ENCODE measurements at places on chromosomes 6 and 20.

DNA sequence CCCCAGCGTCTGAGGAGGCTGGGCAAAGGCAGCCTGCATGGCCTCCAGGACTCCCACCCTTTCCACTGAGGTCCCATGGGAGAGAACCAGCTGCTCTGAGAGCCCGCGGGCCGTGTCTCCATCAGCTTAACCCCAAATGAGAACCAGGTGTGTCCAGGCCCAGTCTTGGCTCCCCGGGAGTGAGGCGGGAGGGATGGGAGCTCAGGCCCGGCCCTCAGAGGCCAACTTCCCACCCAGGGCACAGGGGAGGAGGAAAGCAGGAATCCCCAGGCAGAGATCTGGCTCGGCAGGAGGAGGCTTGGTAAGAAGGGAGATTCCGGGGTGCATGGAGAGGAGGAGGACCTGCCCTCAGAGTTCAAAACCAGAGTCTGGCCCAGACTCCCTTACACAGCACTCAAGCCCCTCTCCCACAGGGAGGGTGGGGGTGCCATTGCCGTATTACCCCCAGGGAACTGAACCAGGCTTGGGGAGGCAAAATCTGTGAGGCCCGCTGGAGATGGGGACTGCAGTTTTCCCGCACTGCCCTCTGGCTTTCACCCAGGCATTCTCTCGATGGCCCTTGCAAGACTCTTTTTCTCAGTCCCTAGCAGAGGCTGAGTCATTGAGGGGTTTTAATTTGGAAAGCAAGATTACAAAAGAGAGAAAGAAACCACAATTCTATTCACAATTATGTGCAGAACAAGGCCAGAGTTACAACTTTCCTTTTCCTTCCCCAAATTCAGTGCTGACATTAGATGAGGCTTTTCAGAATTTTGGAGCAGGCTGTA, 17.1 kb downstream of the FOXF2 start:
- DNase-seq, result no peak

- no peak for DNase-seq
Observed at GRCh38 chr6:75746221-75746620, 2.8 kb upstream of the MYO6 start.

- no peak for DNase-seq
Observed at GRCh38 chr6:125963817-125964216, 7.2 kb downstream of the HINT3 start.

DNA sequence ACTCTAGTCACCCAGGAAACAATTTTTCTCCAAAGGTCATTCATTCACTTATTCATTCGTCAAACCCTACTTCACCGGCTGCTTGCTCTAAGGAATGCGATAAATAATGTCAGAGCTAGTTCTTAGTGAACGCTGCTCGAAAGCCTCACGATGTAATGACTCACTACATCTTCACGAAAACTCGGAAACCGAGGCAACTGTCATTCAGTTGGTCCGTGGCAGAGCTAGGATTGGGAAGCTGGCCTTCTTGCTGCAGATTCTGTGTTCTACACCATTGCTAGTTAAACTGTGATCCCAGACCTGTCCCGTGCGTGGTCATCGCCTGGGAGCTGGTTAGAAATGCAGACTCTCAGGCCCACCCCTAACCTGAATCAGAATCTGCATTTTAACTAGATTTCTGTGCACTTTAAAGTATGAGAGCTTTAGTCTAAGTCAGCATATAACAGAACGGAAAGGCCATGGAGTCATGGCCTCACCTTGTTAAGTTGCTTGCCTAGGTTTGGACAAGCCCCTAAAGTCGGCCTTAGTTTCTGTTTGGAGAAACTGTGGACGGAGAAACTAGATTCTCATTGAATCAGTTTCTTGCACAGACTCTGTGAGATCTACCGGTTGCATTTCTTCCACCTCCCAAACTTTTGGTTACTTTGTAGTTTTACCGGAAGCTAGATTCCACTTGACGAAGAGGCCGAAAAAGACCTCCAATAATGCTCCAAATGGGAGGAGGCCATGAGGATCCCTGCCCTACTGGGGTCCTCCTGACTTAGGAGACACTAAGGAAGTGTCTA, 651 bp upstream of the CCND3 start:
- DNase-seq, result no peak

GRCh38 chr20:50712771-50713656, 18.4 kb upstream of the PARD6B start:
- no peak for DNase-seq

DNA sequence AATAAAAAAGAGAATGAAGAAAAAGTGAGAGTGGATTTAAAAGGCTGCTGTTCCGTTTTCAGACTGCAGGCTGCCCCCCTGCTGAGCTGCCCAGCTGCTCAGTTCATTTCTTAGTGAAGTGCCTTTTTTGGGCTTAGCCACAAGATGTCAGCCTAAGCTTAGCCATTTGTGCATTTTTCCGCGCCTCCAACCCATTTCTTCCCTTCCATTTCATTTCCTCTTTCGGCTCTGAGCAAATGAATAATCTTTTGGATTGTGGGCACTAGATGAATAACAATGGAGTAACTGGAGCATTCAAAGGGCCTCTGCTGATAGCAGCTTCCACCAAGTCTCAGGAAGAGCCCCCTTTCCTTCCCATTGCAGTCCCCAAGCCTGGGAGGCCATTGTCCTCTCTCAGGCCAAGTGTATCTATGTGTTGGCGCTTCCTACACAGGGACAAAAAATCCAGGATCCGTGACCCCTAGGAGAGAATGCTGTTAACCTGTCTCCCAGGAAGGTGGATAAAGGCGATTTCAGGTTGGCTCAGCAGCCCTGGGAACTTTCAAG, 83.5 kb upstream of the SPTLC3 start:
- DNase-seq, result peak; percentile 73

DNA sequence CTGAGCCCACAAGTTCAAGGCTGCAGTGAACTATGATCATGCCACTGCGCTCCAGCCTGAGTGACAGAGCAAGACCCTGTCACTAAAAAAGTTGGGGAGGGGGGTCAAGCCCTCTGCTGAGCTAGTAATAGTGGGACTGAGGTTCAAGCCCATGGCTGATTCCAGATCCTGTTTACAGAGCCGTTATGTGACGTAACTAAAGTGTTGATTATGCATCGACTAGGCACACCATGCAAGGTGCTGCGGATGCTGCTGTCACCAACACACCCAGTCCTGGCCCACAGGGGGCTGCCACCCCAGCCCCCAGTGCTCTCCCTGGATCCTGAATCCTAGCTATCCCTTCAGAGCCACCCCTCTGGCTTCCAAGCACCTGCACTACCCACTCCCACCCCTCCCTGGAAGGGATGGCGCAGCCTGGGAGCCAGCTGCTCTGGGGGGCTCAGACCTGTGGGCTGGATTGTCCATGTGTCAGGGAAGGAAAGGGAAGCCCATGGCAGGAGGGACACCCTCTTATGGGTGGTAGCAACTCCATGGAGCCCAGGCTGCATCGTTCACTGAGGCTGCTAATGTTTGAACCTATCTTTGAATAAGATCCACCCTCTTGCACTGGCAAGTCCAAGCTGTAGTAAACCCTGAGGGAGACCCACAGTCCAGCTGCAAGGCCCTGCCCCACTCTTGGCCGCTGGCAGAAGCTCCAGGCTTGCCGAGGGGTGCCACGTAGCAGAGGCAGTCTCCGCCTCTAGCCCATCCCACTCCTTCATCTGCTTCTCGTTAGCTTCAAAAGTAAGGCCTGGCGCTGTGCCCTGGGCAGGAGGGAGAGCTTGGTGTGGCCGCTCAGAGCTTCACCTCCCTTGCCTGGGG, 95.0 kb downstream of the SNX5 start:
- DNase-seq, result peak; percentile 75

DNA sequence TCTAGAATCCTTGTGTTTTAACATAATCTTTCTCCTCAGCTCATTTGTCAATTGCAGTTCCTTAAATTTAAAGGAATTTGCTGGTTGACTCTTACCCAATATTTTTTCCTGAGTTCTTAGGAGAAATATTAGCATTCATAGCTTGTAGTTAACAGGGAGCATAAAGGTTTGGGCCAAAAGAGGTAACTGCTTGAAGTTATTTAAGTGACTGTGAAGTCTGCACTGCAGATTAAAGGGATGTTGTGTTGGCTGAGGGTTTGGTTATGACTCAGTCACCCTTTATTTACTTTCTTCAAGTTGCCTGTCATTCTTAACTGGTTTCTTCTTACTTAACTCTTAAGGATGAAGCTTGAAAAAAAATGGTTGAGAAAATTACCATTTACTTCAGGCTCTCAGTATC, 220.3 kb upstream of the LAMP5 start:
- no peak for DNase-seq

DNA sequence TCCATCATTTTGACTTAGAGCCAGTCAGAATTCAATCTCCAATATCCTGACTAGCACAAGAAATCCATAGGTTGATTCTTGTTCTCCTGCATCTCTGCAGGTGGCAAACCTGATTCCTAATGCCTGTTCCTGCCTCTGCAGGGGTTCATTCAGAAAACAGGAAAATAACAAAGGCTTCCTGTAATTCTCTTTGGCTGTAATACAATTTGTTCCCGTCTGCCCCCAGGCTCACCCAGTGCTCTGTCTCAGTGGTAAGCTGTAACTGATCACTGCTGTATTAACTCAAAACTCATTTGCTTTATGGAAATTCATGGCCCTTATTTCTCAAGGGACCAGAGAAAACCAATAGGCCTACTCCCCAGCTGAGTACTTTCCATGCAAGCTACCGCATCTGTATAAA, 88.6 kb downstream of the OPRM1 start:
- no peak for DNase-seq

GRCh38 chr20:63096681-63097335, 90.0 kb upstream of the BHLHE23 start:
- DNase-seq, result no peak

GRCh38 chr20:19440660-19441527, 228.5 kb downstream of the SLC24A3 start:
- no peak for DNase-seq

DNA sequence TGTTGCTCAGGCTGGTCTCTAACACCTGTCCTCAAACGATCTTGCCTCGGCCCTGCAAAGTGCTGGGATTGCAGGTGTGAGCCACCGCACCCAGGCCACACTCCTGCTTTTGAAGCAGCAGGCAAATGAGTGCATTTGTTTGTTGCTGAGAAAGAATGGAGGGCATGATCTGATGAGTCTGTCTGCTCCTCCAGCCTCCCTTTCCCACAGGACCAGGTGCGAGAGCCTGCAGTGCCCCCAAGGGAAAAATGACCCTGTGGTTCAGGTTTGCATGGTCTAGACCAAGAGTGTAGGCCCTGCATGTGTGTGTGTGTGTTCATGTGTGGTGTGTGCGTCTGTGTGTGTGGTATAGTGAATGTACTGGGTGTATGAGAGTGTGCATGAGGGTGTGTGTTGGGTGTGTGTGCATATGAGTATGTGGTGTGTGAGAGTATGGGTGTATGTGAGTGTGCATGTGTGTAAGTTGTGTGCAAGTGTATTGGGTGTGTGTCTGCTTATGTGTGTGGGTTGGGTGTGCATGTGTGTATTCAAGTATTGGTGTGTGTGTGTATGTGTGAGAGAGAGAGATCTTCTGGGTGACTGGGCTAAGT, 22.8 kb upstream of the FOXC1 start:
- DNase-seq, result no peak

DNA sequence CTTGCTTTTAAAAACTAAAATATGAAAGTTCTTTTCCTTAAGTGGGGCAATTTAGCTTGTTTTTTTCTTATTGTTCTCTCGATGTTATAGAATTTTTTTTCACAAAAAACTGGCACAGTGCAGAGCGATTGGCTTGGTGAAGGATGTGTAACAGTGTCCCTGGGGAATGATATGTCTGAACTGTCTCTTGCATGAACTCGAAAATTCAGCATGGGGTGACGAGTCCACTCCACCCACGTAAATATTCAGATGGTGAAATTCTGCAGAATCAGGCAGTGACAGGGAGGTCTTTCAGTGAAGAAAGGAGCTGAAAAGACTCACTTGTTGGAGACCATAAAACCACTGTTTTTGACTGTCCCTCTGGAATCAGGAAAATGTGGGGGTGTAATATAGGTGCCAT, 505.3 kb downstream of the MMUT start:
- no peak for DNase-seq

DNA sequence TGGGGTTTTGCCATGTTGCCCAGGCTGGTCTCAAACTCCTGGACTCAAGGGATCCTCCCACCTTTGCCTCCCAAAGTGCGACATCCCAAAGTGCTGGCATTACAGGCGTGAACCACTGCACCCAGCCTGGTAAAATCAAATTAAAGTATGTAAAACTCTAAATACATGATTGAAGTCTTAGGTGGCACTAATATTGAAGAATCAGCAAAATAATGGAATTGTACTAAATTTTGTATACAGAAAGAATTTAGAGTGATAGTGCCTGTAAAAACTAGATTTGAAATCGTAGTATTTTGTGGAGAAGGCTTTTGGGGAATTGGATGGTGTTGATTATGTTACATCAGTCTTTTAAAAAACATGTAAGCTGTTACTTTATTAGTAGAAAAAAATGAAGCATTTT, 10.0 kb upstream of the PRDM1 start:
- DNase-seq, result no peak

- DNase-seq, result no peak
Observed at GRCh38 chr6:28558629-28559028, 32.9 kb downstream of the GPX5 start.

GRCh38 chr6:56529594-56530191, 113.0 kb downstream of the DST start:
- no peak for DNase-seq

GRCh38 chr20:11912659-11913415, 4.9 kb upstream of the BTBD3 start:
- no peak for DNase-seq

DNA sequence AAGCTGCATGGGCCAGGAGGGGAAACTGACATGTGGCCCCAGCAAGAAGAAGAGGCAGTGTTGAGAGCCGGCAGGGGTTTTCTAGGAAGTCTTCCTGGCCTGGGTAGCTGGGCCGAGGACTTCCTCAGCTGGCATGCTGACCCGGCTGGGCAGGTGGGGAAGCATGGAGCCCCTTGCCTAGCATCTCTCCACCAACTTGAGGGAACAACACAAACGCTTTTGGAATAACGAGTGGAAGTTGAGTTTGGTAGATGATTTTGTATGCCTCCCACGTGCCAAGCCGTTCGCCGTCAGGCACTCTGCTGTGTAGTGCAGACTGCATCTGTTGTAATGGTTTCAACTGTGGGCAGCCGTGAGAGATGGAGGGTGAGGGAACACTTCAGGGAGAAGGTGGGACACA, 7.3 kb downstream of the TMEM181 start:
- DNase-seq, result no peak

- DNase-seq, result no peak
Observed at GRCh38 chr6:112221561-112221960, 32.8 kb downstream of the LAMA4 start.

DNA sequence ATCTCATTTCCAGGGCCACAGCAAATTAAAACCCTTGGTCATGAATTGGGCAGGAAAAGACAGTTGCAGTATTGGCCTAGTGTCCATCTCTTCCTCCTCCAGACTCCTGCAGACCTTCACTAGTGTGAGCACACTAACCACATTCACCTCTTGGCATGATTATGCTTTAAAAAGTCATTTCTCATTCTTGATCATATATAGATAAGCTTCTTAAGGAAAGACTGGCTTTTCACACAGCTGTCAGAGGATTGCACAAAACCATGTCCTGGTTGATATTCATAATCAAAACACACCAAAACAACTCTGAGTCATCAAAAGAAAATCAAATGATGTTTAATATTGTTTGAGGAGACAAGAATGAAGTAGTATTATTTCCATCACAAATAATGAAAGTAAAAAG, 52.1 kb downstream of the TMEM200A start:
- no peak for DNase-seq

DNA sequence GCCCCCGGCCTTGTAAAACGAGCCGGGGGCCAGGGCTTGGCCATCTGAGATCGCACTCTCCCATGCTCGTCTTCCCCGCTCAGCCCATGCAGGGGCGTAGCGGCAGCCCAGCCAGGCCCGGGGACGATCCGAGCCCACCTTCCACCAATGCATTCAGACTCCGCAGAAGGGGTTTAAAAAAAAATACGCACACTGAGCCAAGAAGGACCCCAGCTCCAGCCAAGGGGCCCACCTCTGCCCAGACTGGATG, 320 bp downstream of the GSTA4 start:
- no peak for DNase-seq
